ENCODE measurements at places on chromosomes 5 and 9.
A peak's percentile ranks its signal among the peaks of the same experiment; 100 is the strongest.

GRCh38 chr9:124088476-124088837 lies 76.9 kb downstream of the LHX2 start:
- peak; percentile 23 for DNase-seq

GRCh38 chr5:40480392-40480791 lies 199.3 kb upstream of the PTGER4 start:
- DNase-seq = no peak

GRCh38 chr9:37761511-37761910 lies 7.9 kb downstream of the TRMT10B start:
- no peak for DNase-seq

GRCh38 chr9:125522328-125522725 lies 184.7 kb downstream of the MAPKAP1 start:
- DNase-seq = no peak

- DNase-seq = no peak
These were observed 41.2 kb downstream of the FREM1 start for GRCh38 chr9:14868772-14869583.

GRCh38 chr9:131812116-131812790 lies 72.4 kb upstream of the RAPGEF1 start:
- DNase-seq = no peak

DNA sequence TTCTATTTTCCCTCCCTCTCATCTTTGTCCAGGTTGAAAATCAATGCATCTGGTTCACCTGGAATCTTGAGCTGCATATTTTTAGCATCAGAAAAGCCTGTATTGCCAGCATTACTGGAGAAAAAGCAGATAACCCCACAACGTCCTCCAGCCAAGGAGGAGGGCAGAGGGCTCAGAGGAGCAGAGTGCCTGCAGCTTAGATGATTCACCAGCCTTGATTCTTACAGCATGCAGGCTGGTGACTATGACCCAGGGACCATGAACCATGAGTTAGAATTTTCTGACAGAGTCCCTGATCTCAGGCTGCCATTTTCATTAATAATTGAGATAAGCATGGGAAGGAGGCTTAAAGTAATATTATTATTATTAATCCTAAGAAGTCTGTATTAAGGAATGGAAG lies 278.2 kb downstream of the BRINP1 start:
- DNase-seq = no peak

GRCh38 chr5:40441733-40442132 lies 238.0 kb upstream of the PTGER4 start:
- no peak for DNase-seq

DNA sequence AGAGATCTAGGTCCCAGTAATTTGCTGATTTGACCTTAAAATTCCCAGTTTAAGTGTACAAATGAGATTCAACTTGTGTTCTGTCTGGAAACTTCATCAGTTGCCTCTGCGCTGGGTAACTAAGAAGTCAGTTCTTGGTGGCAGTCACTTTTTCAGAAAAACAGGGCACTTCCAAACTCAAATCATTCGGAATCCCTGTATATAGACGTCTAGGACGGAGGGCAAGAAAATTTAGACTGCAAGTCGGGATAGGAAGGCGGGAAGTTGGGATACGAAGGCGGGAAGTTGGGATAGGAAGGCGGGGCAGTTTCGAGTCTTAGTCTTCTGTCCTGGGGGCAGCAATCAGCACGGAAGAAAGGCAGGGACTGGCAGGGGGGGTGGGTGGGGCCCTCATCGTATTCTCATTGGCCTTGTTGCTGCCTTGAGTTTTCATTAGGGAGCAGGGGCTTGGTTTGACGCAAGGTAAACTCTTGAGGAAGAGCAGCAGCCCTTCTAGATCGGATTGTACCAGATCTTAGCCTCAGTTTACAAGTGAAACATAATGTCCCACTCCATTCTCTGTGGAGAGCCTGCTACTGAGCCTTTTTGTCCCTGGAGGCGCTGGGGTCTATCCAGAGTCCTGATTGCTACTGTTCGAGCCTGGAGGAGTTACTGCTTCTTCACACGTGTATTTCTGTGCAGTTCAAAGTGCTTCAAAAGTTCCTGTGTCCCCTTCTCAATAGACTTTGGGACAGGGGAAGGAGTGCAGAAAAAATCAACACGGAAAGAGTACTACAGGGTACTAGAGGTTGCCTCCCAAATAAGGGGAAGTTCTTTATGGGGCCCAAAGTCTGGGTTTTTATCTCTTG lies 2.7 kb upstream of the PURA start:
- DNase-seq = no peak

Measured in NCI-H146 (cell line).